ENCODE measurements at places on chromosomes 7 and 10.

GRCh38 chr10:58587676-58588075 is 75.0 kb downstream of the BICC1 start:
- DNase-seq: no peak

DNA sequence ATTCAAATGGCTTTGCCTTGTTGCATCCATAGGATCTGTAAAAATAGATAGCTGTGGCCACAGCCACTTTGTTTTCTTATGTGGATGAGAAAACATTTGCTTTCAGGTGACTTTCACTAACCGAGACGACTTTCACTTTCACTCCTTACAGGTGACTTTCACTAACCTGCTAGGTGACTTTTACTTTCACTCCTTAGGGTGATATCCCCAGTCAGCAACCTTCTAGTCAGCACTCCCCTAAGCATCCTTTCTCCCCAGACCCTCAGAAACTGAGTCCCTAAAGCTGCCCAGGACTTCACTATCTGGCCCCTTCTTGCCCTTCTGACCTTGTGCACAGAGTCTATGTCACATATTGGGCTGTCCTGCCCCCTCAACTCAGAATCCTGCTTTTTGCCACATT is 177.5 kb downstream of the RELN start:
- no peak for DNase-seq

GRCh38 chr10:33901166-33901565 is 566.7 kb upstream of the NRP1 start:
- no peak for DNase-seq

GRCh38 chr10:84743483-84743882 is 415.1 kb downstream of the CCSER2 start:
- DNase-seq: no peak

DNA sequence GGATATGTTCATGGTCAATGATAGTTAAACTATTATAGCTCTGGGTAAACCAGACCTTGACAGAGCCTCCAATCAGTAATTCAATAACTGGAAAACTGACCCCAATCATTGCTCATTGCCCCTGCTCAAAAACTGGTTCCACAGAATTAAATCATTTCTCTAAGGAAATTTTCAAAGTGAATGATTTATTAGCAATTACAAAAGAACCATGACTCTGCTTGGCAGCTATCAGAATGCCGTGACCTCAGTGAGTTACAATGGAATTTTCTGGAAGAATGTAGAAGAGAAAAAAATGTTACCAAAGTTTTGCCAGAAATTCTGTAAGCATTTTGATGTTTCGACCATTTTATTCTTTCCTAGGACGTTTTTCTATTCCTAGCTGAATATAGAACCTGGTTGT is 106.8 kb upstream of the APBB1IP start:
- no peak for DNase-seq

Data from inflammatory macrophage treated with lipopolysaccharide for 4 hours (primary cell).